ENCODE measurements at places on chromosomes 11 and 22. TPM values are rescaled to one million over a fixed set of nuclear protein-coding genes. Genes with fewer than 3 reads are reported as not detected.

- H3K27me3 ChIP-seq, result peaks cover 10% of the 10 kb centered on the region
- no peak overlapping the region for H3K4me3 ChIP-seq
- DNase-seq, result no peak
- no peaks in the 10 kb centered on the region for H3K36me3 ChIP-seq
Measured at GRCh38 chr22:31046539-31047226, 34.4 kb upstream of the SMTN start.

DNA sequence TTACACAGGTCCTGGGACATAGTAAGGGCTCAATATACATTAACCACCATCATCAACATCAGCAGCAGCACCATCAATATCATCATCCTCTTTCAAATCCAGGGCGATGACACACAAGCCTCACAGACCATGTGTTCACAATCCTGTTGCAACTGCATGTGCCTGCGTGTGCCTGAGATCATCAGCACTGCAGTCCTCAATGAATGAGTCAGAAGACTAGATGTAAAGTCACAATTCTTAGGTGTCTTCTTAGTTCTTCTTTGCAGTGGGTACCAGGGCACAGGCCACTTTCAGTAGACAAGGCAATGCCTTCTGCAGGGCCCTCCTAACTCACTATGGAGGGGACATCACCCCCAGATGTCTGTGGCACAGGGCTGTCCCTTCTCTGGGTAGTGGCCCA, 111.1 kb downstream of the MYO18B start:
- H3K4me3 ChIP-seq, result no peak overlapping the region
- no peaks in the 10 kb centered on the region for H3K4me1 ChIP-seq
- peaks cover 9% of the 10 kb centered on the region for H3K27me3 ChIP-seq
- no peak for DNase-seq

DNA sequence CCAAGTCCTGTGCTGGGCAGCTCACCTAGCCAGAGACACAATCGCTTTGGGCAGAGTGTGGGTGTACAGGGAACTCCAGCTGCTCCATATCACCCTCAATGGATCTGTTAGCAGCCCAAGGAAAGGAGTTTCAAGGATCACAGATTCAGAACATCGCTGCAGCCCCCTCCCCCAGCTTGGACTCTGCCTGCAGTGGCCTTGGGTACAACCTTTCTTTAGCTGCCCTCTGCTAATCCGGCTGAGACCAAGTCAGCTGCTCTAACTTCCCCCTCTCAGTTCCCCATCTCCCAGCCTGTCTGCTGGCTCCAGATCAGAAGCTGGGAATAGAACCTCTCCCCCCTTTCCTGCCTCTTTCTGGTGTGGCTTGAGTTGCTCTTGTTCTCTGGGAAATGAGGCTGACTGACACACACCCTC, 1.3 kb downstream of the TMEM86A start:
- H3K4me3 ChIP-seq, result peak overlapping the region; percentile 80
- no peak for DNase-seq
- H3K4me1 ChIP-seq, result peaks cover 18% of the 10 kb centered on the region
- peaks cover 3% of the 10 kb centered on the region for H3K27me3 ChIP-seq

GRCh38 chr11:105589346-105589745, 20.5 kb upstream of the GRIA4 start:
- no peak overlapping the region for H3K27ac ChIP-seq
- no peaks in the 10 kb centered on the region for H3K27me3 ChIP-seq
- no peaks in the 10 kb centered on the region for H3K4me1 ChIP-seq

- H3K27ac ChIP-seq, result peak overlapping the region; percentile 97
- DNase-seq, result no peak
- peaks cover 70% of the 10 kb centered on the region for H3K4me1 ChIP-seq
- peaks cover 50% of the 10 kb centered on the region for H3K36me3 ChIP-seq
- peak overlapping the region; percentile 97 for H3K4me3 ChIP-seq
- H3K27me3 ChIP-seq, result no peaks in the 10 kb centered on the region
Measured at GRCh38 chr11:74948546-74948897, 369 bp downstream of the XRRA1 start.

The SLC22A8 gene
- total RNA-seq, result not detected

GRCh38 chr11:110198031-110198729, 98.2 kb downstream of the RDX start:
- H3K4me3 ChIP-seq, result no peak overlapping the region
- peaks cover under 1% of the 10 kb centered on the region for H3K4me1 ChIP-seq
- H3K36me3 ChIP-seq, result no peaks in the 10 kb centered on the region
- no peak overlapping the region for H3K27ac ChIP-seq

DNA sequence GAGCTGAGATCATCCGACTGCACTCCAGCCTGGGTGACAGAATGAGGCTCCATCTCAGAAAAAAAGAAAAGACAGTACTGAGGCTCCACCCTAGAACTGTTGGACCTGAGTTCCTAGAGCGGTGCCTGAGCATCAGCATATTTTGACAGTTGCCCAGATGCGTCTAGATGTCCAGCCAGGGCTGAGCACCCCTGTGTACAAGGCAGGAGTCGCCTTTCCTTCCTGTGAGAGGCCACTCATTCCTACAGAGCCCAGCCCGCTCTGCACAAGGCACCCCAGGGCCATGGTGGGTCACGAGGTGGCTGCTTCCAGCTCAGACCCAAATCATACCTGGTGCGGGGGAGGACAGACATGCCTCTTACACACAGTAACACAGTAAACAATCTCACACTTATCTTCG, 15.9 kb downstream of the SAMM50 start:
- DNase-seq, result no peak
- H3K27ac ChIP-seq, result no peak overlapping the region
- no peaks in the 10 kb centered on the region for H3K27me3 ChIP-seq
- H3K36me3 ChIP-seq, result peaks cover 93% of the 10 kb centered on the region

GRCh38 chr11:118706546-118706825, 27.0 kb upstream of the TREH start:
- no peaks in the 10 kb centered on the region for H3K27me3 ChIP-seq
- no peak overlapping the region for H3K4me3 ChIP-seq
- no peaks in the 10 kb centered on the region for H3K36me3 ChIP-seq
- H3K4me1 ChIP-seq, result peaks cover 22% of the 10 kb centered on the region
- no peak overlapping the region for H3K27ac ChIP-seq

GRCh38 chr11:13784855-13785254, 116.4 kb downstream of the FAR1 start:
- H3K4me1 ChIP-seq, result no peaks in the 10 kb centered on the region
- no peaks in the 10 kb centered on the region for H3K36me3 ChIP-seq
- no peak overlapping the region for H3K27ac ChIP-seq
- H3K4me3 ChIP-seq, result no peak overlapping the region
- H3K27me3 ChIP-seq, result no peaks in the 10 kb centered on the region

DNA sequence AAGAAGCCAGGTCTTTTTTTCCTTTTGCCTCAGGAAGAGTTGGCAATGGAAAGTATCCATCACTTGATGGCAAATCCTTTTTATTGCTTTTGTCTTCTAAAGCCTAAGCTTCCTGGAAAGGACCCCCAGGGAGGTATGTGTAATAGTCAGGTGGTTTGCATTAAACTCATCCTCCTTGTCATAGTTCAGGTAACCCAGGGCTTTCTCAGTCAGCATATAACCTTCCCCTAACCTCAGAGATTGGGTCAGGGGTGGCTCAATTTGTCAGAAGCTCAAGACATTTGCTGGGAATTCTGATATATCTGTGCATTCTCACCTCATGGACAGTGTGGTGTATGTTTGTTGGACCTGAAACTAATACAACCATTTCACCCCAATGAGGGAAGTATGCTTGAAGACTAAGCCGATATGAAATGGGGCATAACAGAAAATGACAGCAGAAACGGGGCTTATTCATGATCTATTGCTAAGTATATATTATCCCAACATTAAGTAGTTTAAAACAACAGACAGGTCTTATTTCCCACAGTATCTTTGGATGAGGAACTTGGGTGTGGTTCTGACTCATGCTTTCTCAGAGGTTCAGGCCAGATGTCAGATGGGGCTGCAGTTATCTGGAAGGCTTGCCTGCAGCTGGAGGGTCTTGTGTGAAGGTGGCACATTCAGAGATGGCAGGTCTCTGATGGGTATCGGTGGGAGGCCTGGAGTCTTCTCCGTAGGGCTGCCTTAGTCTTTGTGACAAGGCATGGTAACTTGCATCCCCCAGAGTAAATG, 135.8 kb upstream of the SPON1 start:
- no peak overlapping the region for H3K4me3 ChIP-seq
- DNase-seq, result no peak
- peaks cover 13% of the 10 kb centered on the region for H3K27me3 ChIP-seq
- no peaks in the 10 kb centered on the region for H3K36me3 ChIP-seq

GRCh38 chr11:36376888-36377758, 81.0 kb downstream of the PRR5L start:
- H3K27me3 ChIP-seq, result peaks cover 34% of the 10 kb centered on the region
- H3K4me3 ChIP-seq, result peak overlapping the region; percentile 88

GRCh38 chr11:61345954-61346843, 13.2 kb downstream of the TKFC start:
- peaks cover 68% of the 10 kb centered on the region for H3K36me3 ChIP-seq
- H3K4me3 ChIP-seq, result no peak overlapping the region
- H3K4me1 ChIP-seq, result peaks cover 26% of the 10 kb centered on the region
- H3K27me3 ChIP-seq, result no peaks in the 10 kb centered on the region

The ACTN3 gene
- not detected for total RNA-seq

DNA sequence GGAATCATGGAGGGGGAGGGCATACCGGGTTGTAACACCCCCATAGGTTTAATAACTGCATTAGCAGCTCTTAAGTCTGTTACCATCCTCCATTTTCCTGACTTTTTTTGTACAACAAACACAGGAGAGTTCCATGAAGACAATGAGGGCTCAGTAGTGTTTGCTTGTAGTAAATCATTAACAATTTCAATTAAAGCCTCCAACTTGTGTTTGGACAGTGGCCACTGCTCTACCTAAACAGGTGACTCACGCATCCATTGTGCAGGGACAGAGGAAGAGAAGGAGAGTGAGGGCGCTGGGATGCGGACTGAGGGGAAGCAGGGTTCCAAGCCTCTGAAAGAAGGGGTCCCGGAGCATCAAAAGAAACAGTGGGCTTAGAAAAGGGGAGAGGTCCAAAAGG, 21.3 kb upstream of the MTNR1B start:
- H3K27ac ChIP-seq, result no peak overlapping the region
- H3K27me3 ChIP-seq, result no peaks in the 10 kb centered on the region
- no peak for DNase-seq
- no peak overlapping the region for H3K4me3 ChIP-seq
- H3K4me1 ChIP-seq, result no peaks in the 10 kb centered on the region

- DNase-seq, result no peak
- peaks cover 7% of the 10 kb centered on the region for H3K36me3 ChIP-seq
- H3K27me3 ChIP-seq, result no peaks in the 10 kb centered on the region
- H3K4me1 ChIP-seq, result peaks cover 44% of the 10 kb centered on the region
- H3K4me3 ChIP-seq, result peak overlapping the region; percentile 91
- peak overlapping the region; percentile 97 for H3K27ac ChIP-seq
Measured at GRCh38 chr11:117099696-117100095, 1.5 kb upstream of the SIK3 start.

All from activated B cell treated with CpG ODN at 0.5 μM for 24 hours (primary cell).